ENCODE measurements at places on chromosomes 11 and 22.

DNA sequence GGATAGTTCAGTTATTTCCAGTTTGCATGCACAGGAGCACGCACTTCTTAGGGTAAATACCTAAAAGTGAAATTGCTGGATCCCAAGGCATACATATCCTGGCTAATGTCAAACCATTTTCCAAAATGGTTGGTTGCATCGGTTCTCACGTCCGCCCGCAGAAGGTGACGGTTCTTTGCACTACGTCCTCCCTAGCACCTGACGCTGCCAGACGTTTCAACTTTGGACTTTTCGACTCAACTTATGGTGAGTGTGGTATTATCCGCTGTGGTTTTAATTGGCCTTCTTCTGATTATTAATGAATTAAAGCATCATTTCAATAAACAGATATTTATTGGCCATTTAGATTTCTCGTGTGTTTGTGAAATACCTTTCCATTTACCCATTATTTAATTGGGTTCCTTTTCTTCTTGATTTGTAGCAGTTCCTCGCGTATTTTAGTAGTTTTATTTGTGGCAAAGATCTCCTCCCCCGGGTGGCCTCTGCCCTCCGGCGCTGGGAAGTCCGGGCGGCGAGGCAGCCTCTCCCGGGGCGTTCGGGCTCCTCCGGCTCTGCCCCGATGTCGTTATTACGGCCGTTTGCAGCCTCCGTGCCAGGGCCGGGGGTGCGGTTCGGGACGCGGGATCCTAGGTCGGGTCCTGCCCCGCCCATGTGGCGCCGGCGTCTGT is at the start of gene JHY:
TSS of gene JHY (plus strand) at position 571 of the 668 bp plus-strand sequence. CDS start 3,091 bp downstream, outside the sequence.
- DNase-seq: no peak

- no peak for DNase-seq
These were observed 14.3 kb downstream of the AMOTL1 start for GRCh38 chr11:94782446-94782845.

- DNase-seq: no peak
These were observed 1.6 kb downstream of the KIAA0930 start for GRCh38 chr22:45238957-45239680.

DNA sequence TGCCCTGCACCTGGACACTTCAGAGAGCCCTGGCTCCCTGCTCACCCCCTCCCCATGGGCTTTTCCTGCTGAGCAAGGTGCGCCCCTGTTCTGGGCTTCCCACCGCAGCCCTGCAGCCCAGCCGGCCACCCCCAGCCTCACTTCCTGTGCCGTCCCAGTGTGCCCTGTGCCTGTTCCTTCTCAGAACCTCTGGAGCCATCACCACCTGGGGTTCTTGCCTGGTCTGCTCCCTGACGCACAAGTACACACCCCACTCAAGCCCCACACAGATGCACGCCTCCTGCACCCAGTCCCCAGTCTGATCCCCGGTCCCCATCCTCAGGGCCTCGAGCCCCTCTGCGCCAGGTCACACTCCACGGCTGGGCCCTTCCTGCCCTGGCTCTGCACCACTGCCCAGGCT is 23.9 kb upstream of the DGCR8 start:
- DNase-seq: no peak

- DNase-seq: peak; percentile 53
These were observed 167.2 kb downstream of the SWAP70 start for GRCh38 chr11:9831122-9831521.

GRCh38 chr22:25969901-25970300 is 199.4 kb upstream of the SEZ6L start:
- DNase-seq: no peak

- DNase-seq: no peak
These were observed 89.8 kb upstream of the RTL6 start for GRCh38 chr22:44587737-44588310.

DNA sequence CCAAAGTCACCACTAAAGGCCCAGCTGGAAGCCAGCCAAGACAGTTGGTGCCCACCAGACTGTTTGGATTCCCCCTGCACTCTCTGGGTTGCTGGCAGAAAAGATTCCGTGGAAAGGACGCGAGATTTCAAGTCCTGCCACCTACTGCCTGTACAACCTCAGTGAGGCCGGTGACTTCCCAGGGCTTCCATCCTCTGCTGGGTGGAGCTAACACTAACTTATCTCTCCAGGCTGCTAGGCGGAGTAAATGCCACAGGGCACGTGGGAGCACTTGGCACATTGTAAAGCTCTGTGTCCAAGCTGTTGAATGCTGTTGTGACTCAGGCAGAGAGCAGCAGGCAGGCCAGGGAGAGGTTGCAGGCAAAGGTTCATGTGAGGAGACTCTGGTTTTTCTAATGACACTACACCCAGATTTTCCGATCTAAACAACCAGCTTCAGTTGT is 50.9 kb upstream of the CDON start:
- peak; percentile 43 for DNase-seq

- no peak for DNase-seq
These were observed 44.9 kb downstream of the MCM5 start for GRCh38 chr22:35444685-35445399.

GRCh38 chr22:48313175-48313830 is 1514.4 kb downstream of the BRD1 start:
- no peak for DNase-seq

- DNase-seq: no peak
These were observed 988 bp upstream of the FLI1 start for GRCh38 chr11:128692753-128693415.

GRCh38 chr11:107040433-107041087 is 22.3 kb upstream of the GUCY1A2 start:
- no peak for DNase-seq

- no peak for DNase-seq
These were observed 999 bp downstream of the FGF3 start for GRCh38 chr11:69818231-69818602.

DNA sequence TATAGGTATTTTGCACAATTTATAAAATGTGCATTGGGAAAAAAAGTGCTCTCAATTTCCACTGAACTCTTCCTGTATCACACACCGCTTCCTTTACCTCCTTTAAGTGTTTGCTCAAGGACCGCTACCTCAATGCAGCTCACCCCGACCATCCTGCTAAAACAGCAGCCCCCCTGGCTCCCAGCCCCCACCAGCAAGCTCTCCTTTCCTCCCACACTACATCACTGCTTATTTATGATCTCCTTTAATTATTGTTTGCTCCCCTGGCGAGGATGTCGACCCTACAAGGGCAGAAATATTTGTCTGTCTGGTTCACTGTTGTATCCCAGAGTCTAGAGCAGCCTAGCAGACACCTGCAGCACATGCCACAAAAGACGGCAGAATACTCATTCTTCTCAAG is 10.0 kb downstream of the SHANK2 start:
- DNase-seq: no peak

Data from NCI-H2171 (cell line).